ENCODE measurements at places on chromosomes 11 and 22. TPM values are rescaled to one million over a fixed set of nuclear protein-coding genes. Genes with fewer than 3 reads are reported as not detected.

The DERL3 gene
- 15.4 TPM for total RNA-seq

The CHADL gene
- not detected for total RNA-seq

The MS4A8 gene
- total RNA-seq = not detected

The KCNK7 gene
- total RNA-seq = 1.1 TPM

The ISX gene
- not detected for total RNA-seq

The PTPMT1 gene
- total RNA-seq = 32.8 TPM

The NLRP14 gene
- total RNA-seq = 0.11 TPM

GRCh38 chr11:76506833-76507232 lies 62.0 kb downstream of the EMSY start:
- no peaks in the 10 kb centered on the region for H3K4me1 ChIP-seq
- H3K4me3 ChIP-seq = no peak overlapping the region
- H3K27me3 ChIP-seq = no peaks in the 10 kb centered on the region
- H3K27ac ChIP-seq = no peak overlapping the region
- no peak for DNase-seq

DNA sequence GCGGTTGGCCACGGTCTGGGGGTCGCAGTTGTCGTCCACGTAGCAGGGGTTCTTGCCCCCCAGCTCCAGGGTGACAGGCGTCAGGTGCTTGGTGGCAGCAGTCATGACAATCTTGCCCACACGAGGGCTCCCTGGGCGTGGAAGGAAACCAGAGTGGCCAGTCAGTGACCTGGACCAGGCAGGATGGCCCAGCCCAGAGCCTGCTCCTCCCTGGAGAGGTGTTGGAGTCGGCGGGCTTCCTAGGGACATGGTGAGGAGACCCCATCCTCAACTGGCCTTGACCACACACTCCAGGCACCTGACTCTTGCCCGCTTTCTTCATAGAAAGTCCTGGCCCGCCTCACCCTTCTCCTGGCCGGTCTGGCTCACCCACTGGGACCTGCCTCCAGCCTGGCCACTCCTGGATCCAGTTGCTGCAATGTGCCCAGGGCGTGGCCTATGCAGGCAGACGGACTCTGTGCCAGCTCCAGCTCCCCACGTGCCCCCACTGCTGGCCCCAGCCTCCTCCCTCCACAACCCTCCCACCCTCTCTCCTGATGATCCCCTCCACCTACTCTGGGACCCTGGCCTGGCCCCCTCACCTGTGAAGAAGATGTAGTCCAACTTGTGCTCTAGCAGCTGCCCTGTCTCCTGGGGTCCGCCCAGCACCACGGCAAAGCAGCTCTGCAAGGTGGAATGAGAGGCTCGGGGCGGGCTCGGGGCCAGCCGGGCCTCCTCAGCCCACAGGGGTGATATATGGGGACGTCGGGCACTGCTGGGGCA lies 8.7 kb downstream of the ALDH3B2 start:
- H3K4me1 ChIP-seq = no peaks in the 10 kb centered on the region
- H3K36me3 ChIP-seq = no peaks in the 10 kb centered on the region
- no peaks in the 10 kb centered on the region for H3K27me3 ChIP-seq

DNA sequence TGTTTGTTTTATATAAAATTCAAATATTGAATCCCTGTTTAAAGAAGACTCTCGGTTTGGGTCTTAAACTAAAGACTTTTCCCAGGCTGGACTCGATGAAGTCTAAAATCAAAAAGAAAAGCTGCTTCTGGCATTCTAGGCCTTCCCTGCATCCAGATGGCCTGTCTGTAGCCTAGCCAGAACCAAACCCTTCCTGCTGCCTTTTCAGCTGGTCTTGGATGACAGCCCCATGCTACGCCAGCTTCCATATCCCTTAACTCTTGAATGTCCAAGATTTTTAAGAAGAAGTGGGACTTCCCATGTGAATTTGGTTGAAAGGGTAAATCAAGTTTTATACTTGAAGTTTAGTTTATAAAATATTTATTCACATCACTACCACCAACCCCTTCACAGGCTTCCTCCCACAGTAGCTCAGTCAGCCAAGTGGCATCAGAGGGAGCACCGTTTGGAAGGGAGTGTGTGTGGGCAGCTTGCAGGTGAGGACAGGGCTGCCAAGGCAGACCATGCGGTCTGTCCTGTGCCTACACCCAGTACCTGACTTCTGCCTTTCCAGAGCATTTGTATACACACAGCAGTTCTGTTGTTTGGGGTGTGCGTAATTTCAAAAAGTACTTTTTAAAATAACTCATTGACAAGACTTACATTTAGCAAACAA lies 18.2 kb upstream of the PSMA1 start:
- H3K27me3 ChIP-seq = no peaks in the 10 kb centered on the region
- no peak overlapping the region for H3K27ac ChIP-seq
- peaks cover 9% of the 10 kb centered on the region for H3K4me1 ChIP-seq
- H3K36me3 ChIP-seq = no peaks in the 10 kb centered on the region

DNA sequence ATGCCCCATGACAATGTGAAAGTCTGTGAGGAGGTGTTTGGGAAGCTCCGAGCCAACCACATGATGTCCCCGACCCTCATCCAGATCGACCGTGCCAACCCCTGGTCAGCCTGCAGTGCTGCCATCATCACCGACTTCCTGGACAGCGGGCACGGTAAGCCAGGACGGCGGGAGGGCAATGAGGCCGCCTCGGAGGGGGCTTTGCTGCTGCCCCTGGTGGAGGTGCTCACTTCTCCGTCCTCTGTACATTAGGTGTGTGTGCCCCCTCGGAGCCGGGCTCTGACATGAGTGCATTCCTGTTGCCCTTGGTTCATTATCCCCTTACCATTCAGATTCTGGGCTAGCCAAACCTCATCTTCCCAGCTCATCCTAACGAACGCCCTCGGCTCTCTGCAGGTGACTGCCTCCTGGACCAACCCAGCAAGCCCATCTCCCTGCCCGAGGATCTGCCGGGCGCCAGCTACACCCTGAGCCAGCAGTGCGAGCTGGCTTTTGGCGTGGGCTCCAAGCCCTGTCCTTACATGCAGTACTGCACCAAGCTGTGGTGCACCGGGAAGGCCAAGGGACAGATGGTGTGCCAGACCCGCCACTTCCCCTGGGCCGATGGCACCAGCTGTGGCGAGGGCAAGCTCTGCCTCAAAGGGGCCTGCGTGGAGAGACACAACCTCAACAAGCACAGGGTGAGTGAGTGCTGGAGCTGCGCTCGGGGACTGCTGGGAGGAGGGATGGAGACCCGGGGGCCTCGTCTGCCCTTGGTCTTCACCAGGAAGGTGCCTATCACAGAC lies 13.8 kb downstream of the ADAMTS15 start:
- H3K4me1 ChIP-seq = no peaks in the 10 kb centered on the region
- H3K4me3 ChIP-seq = no peak overlapping the region
- no peaks in the 10 kb centered on the region for H3K36me3 ChIP-seq
- H3K27ac ChIP-seq = no peak overlapping the region

DNA sequence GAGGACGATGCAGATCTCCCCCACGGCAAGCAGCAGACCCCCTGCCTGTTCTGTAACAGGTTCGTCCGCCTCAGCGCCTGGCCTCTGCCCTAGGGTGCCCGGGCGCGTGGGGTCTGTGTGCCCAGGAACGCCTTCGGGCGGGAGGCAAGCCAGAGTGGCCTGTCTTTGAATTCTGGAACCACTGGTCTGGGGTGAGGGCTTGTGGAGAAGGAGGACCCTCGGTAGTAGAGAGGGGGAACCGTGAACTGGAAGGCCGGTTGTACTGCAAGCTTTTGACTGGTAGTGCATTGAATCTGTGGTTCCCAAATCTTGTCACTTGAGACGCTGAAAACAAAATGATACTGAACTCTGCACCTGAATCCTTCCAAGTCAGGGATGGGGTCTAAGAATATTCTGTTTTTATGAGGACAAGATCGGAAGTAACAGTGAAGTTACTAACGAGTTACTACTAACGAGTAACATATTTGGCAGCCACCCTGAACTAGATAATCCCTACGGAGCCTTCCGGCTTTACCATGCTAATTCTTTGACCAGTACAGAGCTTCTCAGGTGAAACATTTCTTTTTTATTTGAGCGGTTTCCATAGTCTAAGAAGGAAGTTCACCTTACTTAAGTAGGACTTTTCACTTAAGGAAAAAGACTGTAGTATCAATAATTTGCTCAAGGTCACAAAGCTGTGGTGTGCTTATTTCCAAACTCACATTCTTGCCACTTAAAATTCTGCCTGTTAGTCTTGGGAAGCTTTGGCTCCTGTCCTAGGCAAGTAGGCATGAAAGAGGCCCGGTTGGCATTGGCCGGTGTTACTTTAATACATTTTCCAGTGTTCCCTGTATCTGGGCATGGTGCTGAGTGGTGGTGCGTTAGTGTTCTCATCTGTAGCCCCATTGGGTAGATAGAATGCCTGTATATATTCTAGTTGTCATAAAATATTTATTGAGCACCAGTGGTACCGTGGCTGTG lies 860 bp downstream of the PRMT3 start:
- H3K4me1 ChIP-seq = peaks cover 28% of the 10 kb centered on the region
- H3K27ac ChIP-seq = peak overlapping the region; percentile 100
- H3K27me3 ChIP-seq = no peaks in the 10 kb centered on the region
- no peak for DNase-seq

DNA sequence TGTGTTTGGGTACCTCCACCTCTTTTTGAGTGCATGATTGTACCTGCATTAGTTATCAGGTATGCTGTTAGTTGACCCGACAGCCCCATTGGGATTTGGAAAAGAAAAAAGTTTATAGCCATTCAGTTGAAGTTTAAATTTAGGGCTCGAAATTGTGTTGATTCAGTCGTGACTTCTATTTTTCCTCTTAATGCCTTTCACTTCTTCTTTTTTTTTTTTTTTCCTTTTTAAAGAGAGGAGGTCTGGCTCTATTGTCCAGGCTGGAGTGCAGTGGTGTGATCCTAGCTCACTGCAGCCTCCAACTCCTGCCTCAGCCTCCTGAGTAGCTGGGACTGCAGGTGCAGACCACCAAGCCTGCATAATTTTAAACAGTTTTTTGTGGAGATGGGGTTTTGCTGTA lies 2.3 kb downstream of the STT3A start:
- H3K4me3 ChIP-seq = peak overlapping the region; percentile 68
- no peaks in the 10 kb centered on the region for H3K27me3 ChIP-seq
- H3K4me1 ChIP-seq = peaks cover 48% of the 10 kb centered on the region
- no peak for DNase-seq

DNA sequence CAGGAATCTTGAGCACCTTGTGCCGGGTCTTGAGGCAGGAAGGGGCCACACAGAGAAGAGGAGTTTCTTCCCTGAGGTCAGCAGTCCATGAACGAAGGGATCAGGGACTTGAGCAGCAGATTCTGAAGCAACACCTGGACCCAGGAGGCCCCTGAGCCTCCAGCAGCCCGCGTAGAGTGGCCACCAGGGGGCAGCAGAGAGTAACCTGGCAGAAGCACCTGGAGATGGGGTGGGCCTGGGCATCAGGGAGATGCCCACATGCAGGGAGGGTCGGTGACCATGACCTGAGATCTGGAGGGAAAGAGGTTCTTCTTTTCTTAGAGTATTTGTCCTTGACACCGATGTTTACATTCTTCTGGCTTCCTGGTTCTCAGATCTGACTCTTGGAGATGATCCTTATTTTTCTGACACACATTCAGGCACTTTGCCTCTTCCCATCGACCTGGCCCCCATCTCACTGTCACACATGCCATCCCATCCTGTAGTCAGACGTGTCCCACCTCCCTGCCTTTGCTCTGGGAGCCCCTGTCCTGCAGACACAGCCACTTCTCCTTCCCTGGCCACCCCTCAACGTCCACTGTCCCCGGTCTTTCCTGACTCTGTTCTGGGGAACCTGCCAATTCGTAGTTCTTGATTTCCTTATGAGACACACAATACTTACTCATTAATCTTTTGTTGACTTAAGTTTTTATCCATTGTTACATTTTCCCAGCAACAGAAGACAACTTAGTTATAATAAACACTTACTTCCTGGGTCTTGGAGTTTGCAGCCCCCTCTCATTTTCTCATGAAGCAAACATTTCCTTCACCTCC lies 66.5 kb downstream of the GGTLC2 start:
- peaks cover 49% of the 10 kb centered on the region for H3K4me1 ChIP-seq
- H3K27ac ChIP-seq = peak overlapping the region; percentile 24
- DNase-seq = peak; percentile 70
- no peak overlapping the region for H3K4me3 ChIP-seq

DNA sequence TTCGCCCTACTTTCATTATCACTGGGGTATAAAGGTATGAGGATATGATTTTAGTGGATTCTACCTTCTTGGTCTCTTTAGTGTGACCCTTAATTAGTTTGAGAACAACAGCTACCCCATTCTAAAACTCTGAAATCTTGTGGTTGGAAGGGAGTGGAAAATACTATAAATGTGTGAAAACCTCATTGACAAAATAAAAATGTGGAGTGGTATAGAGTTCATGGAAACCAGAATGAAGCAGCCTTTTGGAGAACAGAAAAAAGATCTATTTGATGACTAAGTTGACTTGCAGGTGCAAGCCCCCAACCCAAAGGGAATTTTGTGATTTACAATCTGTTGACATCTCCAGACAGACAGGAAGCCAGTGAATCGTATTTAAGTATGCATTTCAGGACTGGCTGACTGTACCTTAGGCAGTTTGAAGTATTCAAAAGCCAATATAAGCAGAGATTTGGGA lies 75.8 kb downstream of the GAS2 start:
- H3K36me3 ChIP-seq = no peaks in the 10 kb centered on the region
- H3K27me3 ChIP-seq = peaks cover 7% of the 10 kb centered on the region
- H3K4me1 ChIP-seq = no peaks in the 10 kb centered on the region
- DNase-seq = no peak
- no peak overlapping the region for H3K27ac ChIP-seq

DNA sequence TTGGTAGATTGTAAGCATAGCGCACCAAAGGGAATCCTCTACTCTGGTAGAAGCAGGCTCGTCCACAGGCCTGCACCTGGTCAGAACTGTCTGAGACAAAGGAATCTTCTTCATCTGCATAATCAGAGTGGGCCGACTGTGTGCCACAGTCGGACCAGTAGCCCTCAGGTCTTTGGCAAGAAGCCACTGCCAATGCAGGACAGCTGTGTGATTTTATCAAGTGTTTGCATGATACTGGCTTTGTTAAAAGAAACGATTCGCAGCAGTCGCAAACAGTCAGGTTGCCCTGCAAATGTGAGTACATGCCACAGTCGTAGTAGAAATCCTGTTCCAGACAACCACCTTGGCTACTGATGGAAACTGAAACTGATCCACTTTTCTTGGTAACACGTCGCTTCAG lies 4.9 kb upstream of the CCDC34 start:
- peaks cover under 1% of the 10 kb centered on the region for H3K36me3 ChIP-seq
- H3K27ac ChIP-seq = no peak overlapping the region
- DNase-seq = no peak
- no peak overlapping the region for H3K4me3 ChIP-seq

DNA sequence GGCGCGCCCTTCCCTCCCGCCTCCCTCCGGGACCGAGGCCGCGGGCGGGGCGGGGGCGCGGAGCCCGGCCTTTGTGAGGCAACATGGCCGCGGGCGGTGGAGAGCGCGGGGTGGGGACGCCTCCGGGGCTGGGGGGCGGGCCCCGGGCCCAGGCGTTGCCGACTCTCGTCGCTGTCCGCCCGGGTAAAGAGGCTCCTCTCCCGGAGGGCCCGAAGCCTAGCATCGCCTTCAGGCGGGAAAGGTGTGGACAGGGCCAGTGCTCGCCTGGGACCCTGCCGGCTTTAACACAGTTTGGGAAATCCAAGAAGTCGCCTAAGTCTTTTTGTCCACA lies 369 bp downstream of the DGCR8 start:
- peak; percentile 77 for DNase-seq
- peaks cover 32% of the 10 kb centered on the region for H3K4me1 ChIP-seq
- H3K27ac ChIP-seq = peak overlapping the region; percentile 66
- H3K36me3 ChIP-seq = peaks cover 1% of the 10 kb centered on the region
- no peaks in the 10 kb centered on the region for H3K27me3 ChIP-seq

All from activated B cell treated with CpG ODN at 0.5 μM for 24 hours (primary cell).